ENCODE measurements at places on chromosomes 12 and 14.

- DNase-seq = no peak
Measured at GRCh38 chr14:56995010-56995409, 184.7 kb upstream of the OTX2 start.

DNA sequence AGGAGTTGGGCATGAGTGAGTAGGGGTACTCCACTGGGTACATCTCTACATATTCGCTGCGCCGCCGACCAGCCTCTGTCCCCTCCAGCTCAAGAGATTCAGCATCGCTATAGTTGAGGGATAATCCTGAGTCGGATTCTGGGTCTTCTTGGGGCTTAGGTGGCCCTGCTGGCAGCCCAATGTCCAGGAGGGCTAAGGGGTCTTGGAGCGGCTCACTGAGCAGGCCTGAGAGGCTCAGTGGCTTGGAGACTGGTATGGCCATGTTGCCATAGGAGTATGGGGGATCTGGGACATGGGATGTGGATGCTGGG, 7.9 kb downstream of the NFE2 start:
- DNase-seq = no peak

- peak; percentile 83 for DNase-seq
Measured at GRCh38 chr12:53219292-53219955, 12.4 kb upstream of the ITGB7 start.

DNA sequence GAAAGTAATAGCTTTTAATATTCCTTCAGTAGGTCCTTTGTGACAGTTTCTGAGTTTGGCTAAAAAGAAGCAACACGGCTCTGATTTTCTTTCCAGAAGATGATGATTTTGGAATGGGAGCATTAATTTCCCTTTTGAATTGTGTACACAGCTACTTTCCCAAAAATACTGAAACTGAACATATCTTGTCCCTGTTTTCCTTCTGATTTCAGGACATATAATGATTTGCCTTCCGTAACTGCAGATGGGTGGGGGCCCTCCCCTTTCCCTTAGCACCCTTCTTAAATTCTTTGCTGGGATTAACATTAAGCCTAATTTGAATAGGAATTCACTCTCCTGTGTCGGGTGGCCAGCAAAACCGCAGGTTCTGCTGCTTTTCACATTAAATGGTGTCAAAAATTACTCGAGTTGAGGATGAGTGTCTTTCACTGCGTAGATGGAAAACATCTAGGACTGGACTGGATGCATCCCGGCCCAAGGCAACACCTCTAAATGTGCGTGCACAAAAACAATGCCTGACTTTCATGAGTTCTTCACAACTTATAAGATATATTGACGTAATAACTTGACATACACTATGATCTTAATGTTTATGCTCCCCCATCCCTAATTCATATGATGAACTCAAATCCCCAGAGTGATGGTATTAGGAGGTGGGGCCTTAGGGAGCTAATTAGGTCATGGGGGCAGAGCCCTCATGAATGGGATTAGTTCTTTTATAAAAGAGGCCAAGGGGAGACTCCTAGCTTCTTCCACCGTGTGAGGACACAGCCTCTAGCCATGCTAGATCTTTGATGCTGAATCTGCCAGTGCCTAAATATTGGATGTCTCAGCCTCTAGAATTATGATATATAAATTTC, 158.1 kb downstream of the AEBP2 start:
- no peak for DNase-seq

GRCh38 chr12:132909030-132909368, 21.6 kb upstream of the CHFR start:
- DNase-seq = no peak

DNA sequence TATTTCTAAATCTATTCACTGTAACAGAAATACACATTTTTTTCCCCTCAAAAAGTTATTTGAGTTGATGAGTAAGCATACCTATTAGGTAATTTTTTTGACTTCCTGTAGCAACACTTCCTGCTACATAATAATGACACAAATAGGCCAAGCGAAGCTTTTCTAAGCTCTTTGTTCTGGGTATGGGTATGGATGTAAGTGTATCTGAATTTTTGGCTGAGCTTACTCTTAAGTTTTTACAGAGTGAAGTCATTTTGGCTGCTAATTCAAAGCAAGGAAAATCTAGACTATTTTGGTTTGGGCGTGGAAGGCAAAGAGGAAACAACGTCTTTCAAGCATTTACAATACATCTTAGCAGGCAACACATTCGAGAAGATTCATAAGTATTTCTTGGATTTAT, 1206.0 kb upstream of the FLRT2 start:
- no peak for DNase-seq

DNA sequence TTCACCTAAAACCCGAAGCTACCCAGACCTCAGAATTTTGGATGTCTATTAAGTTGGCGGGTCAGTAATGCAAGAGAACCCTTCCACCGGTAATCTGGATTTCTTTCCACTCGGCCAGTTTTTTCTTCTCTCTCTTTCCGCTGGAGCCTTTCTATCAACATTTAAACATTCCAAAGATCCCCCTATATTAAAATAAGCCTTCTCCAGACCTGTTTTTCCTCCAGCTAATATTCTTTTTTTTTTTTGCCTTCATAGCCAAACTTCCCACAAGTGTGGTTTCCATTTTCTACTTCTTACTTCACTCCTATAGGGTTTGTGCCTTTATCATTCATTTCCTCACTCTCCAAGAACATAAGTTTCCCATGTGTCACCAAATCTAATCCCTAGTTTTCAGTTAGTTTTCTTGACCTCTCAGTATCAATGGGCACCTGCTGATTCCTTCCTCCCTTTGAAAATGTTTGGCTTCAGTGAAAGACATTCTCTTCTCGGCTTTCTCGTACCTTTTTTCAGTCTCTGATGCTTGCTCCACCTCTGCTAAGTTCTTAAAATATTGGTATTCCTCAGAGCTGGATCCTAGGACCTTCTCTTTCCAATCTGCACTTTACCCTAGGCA, 583 bp upstream of the SDR39U1 start:
- DNase-seq = no peak

DNA sequence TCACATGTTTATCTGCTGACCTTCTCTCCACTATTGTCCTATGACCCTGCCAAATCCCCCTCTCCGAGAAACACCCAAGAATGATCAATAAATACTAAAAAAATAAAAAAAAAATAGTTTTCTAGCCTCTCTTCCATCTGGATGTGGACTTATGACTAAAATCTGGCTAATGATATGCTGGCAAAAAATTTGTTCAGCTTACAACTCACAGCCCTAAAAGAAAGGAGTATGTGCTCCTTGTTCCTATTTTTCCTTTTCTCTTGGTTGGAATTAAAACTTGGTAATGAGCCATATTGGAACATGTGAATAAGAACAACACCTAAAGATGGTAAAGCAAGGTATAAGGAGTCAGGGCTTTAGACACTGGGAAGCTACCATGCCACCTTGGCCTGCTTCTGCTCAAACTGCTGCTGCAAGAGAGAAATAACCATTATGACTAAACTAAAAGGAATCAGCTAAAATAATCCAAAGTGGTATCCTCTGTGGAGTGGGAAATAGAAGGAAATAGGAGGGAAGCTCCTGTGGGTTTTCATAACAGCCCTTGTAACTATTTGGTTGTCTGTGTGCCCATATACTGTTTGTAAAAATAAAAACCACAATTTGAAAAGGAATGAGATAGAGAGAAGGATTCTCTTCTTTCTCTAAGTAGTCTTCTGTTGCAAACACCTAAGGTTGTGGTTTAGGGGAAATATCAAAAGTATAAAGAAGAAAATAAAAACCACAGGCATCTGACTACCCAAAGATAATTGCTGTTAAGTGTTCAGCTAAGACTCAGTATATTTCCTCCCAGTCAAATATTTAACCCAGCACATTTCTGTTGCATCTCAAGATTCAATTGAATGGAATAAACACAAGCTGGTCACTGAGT, 53.8 kb downstream of the SDR9C7 start:
- DNase-seq = no peak

DNA sequence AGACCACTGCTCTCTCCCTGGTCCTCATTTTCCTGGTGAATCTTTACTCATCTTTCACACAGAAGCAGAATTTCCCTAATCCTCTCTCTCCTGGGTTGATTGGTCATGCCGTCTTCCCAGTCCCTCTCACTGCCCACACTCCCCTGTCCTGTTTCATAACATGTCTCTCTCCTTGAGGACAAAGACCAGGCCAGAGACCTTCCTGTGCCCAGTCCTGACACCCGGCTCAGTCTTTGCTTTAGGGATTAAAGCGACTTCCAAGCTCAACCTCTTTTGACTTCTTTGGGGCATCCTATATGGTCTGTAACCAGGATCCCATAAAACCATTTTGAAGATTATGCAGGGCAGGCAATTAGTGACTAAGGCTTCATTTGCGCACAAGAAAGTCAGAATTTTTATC, 105.5 kb downstream of the BCL11B start:
- DNase-seq = no peak

DNA sequence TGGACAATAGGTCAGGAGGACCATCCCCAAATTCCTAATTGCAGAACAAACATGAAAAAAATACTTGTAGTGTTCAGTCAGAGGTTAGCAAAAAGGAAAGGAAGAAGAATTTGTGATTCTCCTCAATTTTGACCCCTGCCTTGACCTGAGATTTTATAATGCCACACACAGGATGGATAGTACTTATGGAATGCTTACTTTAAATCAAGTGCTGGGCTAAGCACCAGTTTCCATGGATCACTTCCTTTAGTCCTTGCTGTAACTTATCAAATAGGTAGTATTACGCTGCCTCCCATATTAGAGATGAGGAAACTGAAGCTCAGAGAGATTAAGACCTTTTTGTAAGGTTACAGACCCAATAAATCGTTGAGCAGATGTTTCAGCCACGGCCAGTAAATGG, 81.2 kb upstream of the OVCH1 start:
- no peak for DNase-seq

- DNase-seq = no peak
Measured at GRCh38 chr14:96252999-96253539, 2.9 kb upstream of the BDKRB1 start.

GRCh38 chr12:125310461-125310860, 245.2 kb downstream of the AACS start:
- DNase-seq = no peak

DNA sequence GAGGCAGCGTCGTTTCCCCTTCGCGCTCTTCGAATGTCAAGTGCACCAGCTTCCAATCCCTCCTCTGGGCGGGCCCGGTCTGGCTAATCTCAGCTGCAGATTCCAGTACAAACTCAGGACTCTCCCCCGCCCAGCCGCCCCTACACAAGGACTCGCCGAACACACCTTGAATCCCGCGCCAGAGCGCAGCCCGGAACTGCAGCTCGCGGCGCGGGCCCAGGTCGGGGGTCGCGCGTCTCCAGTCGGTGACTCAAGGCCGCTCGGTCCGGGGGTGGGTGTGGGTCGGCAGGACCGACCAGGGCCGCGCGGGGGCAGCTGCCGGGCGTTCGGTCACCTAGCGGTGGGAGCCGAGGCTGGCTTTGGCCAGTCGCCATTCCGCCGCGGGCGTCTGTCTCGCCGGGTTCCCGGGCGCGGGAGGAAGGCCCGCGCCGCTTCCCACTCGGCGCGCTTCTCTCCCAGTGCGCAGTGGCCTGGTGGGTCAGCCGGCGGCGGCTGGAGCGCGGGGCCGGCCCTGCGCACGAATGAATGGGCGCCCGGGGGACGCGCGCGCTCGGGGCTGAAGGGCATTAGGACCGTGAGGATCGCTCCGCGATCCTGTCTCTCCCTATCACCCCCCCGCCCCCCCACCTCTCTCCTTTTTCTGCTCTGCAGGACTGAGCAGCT, at the start of gene GALNT16:
TSS of gene GALNT16 (plus strand) at position 632 of the 663 bp plus-strand sequence. CDS start 133 bp downstream, outside the sequence.
- no peak for DNase-seq

DNA sequence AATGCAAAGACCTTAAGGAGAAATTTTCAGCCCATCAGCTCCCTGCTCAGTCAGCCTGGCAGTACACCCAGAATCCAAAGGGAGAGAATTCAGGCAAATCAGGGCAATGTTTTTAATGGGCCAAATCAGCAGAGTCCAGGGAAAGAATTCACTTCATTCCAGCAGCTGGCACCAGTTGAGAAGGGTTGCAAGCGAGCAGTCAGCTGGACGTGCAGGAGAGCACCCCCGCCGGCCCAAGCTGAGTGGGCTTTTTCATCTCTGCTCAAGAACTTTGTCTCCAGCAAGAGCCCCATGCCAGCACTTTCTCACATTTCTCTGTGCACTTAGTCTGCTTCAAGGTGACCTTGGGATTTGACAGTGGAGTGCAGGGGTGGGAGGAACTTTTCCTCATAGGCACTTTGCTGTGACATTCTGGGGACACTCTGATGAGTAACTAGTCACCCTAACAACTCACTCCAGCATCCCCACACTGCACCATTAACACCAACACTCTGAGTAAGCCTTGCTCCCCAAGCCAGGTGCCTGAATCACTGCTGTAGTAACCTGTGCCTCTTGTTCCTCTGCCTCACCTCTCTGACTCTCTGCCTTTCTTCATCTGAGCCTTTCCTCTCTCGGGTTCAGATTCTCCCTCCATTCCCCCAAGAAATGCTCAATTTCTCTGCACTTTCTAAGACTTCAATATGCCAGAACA, 2.2 kb downstream of the ENDOU start:
- DNase-seq = no peak

- DNase-seq = no peak
Measured at GRCh38 chr12:125249066-125249824, 184.0 kb downstream of the AACS start.

DNA sequence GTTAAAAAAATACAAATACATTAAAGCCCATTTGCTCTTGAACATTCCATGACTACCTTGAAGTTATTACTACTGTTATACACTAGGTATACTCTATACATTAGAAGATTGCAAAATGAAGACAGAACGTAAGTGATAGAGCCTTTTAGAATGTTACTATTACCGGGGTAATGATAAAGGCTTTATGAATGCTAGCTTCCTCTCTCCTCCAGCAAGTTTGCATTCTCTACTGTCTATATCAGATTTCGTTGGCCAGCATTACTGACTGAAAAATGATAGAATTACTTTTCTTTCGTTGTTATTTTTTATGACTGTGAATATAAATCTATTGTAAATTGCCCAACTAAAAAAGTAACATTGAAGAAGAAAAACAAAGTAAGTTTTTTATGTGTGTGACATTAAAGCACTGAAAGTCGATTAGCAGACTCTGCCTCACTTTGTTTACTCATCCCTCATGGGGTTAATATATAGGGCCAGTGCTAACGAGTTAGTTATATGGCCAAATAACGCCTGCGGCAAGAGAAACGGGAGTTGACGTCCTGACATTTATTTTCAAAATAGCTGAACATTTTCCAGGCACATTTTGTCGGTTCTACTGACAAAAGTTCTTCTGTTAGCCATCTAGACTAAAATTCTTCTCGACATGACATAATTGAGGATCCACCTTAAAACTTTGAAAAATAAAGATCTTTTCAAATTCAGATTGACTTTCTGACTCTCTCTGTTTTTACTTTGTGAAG, 163.8 kb upstream of the KITLG start:
- DNase-seq = no peak

DNA sequence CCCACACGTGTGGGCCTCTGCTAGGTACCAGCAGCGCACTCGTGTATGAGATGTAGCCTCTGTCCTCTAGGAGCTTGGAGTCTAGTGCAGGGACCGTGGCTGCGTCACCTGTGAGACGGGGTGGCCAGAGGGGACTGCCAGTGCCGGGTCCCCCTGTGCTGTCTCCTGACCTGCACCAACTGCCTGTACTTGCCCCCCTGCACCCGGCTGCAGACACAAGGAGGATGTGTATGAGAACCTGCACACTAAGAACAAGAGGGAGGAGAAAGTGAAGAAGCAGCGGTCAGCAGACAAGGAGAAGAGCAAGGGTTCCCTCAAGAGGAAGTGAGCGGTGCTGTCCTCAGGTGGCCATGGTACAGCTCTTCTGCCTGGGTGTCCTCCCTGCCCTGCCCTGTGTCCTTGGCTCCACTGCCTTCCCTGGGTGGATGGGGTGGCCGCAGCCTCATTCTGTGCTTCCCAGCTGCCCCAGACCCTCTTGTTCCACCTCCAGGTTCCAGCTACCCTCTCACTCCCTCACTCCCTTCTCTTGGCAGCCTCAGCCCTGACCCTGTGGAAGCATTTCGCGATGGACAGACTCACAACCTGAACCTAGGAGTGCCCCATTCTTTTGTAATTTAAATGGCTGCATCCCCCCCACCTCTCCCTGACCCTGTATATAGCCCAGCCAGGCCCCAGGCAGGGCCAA, 9.6 kb downstream of the PTPN6 start:
- peak; percentile 54 for DNase-seq

Data from stimulated activated CD8-positive, alpha-beta memory T cell treated with anti-CD3 and anti-CD28 coated beads, Interleukin-4, amount 100 ng/mL, for 48 hours (primary cell).